ENCODE measurements at places on chromosomes 4 and X. TPM values are rescaled to one million over a fixed set of nuclear protein-coding genes. Genes with fewer than 3 reads are reported as not detected.
A peak's percentile ranks its signal among the peaks of the same experiment; 100 is the strongest.

GRCh38 chr4:135775909-135776308 lies 1574.3 kb upstream of the PABPC4L start:
- no peak for DNase-seq

GRCh38 chr4:139711461-139711860 lies 45.8 kb downstream of the MGST2 start:
- DNase-seq = no peak

- DNase-seq = no peak
Observed at GRCh38 chr4:12507868-12508481, 976.2 kb downstream of the RAB28 start.

- DNase-seq = no peak
Observed at GRCh38 chr4:2944586-2945526, 18.4 kb downstream of the NOP14 start.

DNA sequence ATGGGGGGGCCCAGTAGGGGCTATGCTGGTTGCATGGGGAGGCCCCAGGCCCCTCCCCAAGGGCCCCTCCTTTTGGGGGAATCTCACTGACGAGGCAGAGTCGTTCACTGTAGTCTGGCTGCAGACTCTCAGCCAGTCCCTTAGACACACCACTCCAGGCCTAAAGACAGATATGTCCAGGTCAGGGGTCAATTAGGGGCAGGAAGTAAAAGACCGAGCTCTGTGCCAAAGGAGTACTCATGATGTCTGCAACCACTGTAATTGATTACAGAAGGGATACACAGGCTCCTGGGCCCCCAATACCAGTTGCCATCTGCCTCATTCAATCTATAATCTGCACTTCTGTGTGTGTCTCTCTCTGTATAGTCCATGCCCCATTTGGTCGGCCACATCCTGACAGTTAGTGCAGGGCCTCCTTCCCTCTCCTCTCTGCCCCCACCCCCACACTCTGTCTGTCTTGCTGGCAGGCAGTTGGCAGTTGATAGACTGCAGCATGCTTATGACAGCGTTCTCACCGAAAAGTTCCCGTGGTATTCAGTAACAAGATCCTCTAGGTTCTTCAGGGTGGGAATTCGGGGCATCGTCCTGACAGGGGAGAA lies 1.3 kb upstream of the CXorf65 start:
- no peak for DNase-seq

- peak; percentile 44 for DNase-seq
Observed at GRCh38 chr4:61202638-61203435, 2.7 kb downstream of the ADGRL3 start.

DNA sequence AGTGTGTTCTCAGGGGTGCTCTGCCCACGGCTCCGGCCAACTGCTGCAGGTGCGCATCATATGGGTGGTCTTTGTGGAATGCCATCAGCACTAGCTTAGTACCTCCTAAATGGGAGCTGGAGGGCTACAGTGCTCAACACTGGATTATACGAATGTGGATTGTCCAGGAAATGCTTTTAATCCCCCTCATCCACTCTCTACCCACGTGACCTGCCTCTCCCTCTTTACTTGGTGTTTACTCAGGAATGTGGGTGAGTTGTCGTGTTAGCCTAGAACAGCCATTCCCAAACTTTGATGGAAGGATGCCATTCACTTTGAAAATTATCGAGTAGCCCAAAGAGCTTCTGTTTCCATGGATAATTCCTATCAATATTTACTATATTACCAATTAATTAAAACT lies 150.8 kb downstream of the PTTG2 start:
- DNase-seq = no peak

GRCh38 chr4:174069848-174070330 lies 213.6 kb downstream of the FBXO8 start:
- no peak for DNase-seq

DNA sequence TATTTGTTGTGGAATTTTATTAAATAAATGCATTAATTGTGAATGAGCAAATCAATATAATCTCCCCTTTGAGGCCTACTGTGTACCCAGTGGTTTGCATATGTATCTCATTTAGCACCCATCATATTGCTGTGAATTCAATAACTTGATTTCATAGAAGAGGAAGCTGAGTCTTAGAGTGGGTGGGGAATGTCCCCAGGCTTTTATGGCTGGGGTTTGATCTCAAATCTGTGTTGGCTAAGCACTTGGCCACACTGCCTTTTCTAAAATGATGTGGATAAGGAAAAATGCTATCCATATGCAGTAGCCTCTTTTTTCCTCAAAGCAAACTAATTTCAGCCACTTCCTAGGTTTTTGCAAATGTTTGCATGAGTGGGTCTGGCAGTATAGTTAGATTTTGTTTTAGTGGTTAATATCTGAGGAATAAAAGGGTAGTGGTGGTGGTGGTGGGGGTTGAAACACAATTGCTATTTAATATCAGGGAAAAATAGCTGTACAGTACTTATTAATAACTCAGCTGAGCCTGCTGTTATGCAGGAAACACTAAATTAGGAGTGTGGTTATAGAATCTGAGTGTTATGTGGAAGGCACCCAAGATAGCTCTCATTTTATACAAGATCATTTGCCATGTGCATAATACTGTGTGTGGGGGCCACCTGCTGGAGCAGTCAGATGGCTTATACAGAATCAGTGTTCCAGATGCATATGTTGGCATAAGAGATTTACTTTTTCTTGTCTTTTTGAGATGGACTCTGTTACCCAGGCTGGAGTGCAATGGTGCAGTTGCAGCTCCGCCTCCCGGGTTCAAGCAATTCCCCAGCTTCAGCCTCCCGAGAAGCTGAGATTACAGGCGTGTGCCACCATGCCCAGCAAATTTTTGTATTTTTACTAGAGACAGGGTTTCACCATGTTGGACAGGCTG lies 108.0 kb downstream of the TMEM131L start:
- DNase-seq = peak; percentile 86

- no peak for DNase-seq
Observed at GRCh38 chr4:56222514-56222913, 164.8 kb downstream of the AASDH start.

GRCh38 chr4:6591781-6592180 lies 16.8 kb downstream of the MAN2B2 start:
- no peak for DNase-seq

DNA sequence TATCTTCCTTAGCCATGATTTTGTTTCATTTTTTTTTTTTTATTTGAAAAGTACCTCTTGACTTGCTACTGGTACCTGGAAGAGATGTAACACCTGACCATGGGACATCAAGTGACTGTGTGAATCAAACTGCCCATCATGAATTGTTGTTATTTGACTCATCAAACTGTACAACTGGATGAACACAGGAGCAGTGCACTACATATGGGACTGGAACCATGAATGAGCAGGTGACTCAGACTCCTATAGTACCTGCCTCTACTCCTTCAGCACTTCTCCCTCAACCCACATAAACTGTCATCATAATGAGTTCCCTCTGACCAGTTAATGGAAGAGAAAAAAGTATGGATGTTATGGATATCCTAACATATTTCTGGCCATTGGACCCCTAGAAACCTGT lies 15.9 kb upstream of the UBE2D3 start:
- DNase-seq = no peak

- peak; percentile 41 for DNase-seq
Observed at GRCh38 chr4:107996949-107997788, 7.5 kb downstream of the HADH start.

GRCh38 chr4:105510245-105510644 lies 36.4 kb upstream of the PPA2 start:
- DNase-seq = no peak

DNA sequence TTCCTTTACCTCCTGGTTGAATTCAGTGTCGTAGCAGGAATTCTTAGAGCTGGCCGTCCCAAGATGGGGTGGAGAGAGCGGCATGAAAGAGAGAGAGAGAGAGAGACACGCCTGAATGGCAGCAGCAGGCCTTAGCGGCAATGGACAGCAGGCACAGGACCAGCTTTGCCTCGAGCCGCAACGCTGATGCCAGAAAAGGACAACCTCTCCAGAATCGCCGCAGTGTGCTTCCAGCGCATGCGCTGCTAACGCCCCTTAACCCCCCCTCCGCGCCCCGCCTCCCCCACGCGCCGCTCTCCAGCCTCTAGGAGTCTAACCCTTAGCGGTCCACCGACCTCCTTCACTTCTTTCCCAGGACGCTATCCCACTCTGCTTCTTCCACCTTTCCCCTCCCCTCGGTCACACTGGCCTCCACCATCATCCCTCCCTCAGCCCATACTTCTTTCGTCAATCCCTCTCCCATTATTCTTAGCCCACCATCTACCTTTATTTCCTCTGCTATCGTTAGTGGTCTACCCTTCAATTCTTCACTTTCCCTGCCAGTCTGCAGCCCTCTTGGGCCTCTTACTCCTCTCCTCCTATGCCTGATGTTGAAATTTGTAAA lies 10.5 kb upstream of the ZCCHC13 start:
- peak; percentile 82 for DNase-seq

- DNase-seq = no peak
Observed at GRCh38 chrX:110145311-110145710, 142.4 kb downstream of the TMEM164 start.

DNA sequence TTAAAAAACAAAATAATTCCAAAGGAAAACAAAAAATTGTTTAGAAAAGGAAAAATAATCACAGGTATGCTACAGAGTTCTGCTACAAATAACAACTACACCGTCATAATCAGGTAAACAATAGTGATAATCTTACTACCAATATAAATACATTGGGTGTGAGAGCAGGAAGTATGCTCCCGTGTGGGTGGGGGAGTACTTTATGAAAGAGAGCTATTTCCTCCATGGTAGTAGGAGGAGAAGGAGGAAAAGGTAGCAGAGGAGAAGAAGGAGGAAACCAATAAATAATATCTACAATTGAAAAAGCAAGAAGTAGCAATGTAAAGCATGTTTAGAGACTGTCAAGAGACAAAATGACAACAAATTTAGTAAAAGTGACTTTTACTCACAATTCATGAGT lies 35.1 kb downstream of the TEC start:
- DNase-seq = no peak

DNA sequence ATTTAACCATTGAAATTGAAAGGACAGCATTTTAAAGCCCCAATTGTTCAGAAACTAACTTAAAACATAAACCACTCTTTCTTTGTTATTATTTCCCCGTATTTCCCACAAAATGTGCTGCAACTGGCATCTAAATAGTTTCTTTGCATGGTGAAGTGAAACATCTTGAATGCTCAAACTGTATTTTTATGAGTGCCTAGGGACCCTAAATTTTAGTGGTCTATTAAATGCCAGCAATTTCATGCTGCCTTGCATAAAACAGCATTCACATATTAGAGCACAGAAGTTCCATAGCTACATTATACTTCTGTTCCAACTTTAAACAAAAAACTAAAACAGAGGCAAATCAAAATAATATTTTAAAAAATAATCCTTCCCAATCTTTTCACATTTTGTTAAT lies 5.4 kb downstream of the RAB28 start:
- peak; percentile 25 for DNase-seq

- DNase-seq = peak; percentile 39
Observed at GRCh38 chr4:106039796-106040195, 144.5 kb downstream of the NPNT start.

- DNase-seq = no peak
Observed at GRCh38 chr4:38078590-38079421, 118.6 kb downstream of the PTTG2 start.

DNA sequence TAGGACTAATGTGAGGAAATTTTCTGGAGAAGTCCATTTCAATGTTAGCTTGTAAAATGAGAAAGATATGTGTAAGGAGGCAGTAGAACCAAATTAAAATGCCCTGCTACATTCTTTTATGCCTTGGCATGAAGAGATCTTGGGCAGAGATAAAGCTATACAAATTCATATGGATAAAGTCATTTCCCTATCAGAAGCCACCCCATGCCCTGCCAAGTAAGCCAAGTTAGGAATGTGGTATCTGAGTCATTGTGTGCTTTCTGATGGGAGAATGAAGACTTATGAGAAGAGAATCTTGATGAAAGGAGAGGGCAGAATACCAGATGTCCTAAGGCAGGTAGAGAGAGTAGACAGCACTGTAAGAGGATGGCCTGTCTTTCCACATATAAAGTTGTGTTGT lies 83.7 kb downstream of the TEX13A start:
- no peak for DNase-seq

- no peak for DNase-seq
Observed at GRCh38 chr4:73438048-73438447, 2.0 kb downstream of the AFP start.

DNA sequence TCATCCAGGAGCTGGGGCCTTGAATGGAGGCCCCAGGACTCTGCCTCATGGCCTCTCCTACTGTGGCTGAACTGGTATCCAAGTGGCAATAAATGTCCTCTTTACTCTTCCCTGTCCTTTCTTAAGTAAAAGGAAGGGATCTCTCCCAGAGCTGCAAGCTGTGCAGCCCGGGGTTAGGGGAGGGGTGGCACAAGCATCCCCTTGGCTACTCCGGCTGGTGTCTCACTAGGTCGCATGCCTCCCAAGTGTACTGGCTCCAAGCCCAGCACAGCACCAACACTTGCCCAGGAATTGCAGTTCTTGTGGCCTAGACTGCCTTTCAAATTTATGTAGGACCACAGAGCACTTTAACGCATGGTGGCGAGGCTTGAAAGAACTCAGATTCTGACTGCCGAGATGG lies 44.7 kb upstream of the MED14 start:
- no peak for DNase-seq

DNA sequence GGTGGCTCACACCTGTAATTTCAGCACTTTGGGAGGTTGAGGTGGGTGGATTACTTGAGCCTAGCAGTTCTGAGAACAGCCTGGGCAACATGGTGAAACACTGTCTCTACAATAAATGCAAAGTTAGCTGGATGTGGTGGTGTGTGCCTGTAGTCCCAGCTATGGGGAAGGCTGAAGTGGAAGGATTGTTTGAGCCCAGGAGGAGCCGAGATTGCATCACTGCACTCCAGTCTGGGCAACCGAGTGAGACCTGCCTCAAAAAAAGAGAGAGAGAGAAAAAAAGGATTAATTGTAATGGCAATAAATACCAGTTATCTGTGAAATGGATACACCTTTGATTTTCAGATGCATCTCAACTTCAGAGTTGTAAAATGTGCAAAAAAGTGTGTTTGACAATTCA lies 58.8 kb downstream of the SPRY1 start:
- no peak for DNase-seq

DNA sequence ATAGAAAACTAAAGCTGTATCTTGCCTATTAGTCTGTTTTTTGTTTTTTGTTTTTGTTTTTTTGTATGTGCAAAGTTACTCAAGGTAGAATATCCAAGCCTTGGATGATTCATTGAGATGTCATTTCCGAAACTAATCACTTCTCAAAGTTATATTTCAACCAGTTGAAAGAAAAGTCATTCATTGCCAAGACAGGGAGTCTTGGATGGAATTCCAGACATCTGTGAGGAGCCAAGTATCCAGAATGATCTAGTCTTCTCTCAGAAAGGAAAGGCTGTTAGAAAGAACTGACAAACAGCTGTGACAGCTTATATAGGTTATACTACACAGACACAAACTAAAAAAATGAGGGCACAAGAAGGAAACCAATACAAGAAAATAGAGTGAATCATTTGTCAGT lies 141.1 kb upstream of the NDST3 start:
- DNase-seq = peak; percentile 68

Gene ALG13
- polyA plus RNA-seq = 37.8 TPM

Gene TAF7L
- polyA plus RNA-seq = 0.19 TPM

Gene BCAP31
- polyA plus RNA-seq = 70.7 TPM

Gene NBDY
- polyA plus RNA-seq = 57.6 TPM

Gene RPS6KA3
- 43.2 TPM for polyA plus RNA-seq

Gene GLUD2
- polyA plus RNA-seq = 3.6 TPM

Gene IL9R
- polyA plus RNA-seq = not detected

Gene PRDM5
- polyA plus RNA-seq = 11.4 TPM

Gene CXCL1
- 0.31 TPM for polyA plus RNA-seq

Gene TMPRSS11F
- polyA plus RNA-seq = 0.13 TPM

Gene CDKL2
- polyA plus RNA-seq = 0.04 TPM

Gene CCKAR
- not detected for polyA plus RNA-seq

Gene GABRB1
- polyA plus RNA-seq = 0.44 TPM

Gene SMIM9
- not detected for polyA plus RNA-seq

Gene TRO
- polyA plus RNA-seq = 135 TPM

Gene FAM9C
- 0.29 TPM for polyA plus RNA-seq

Gene TMEM31
- 0.43 TPM for polyA plus RNA-seq

Gene TMEM154
- 1.2 TPM for polyA plus RNA-seq
